Activated naive CD8-positive, alpha-beta T cell treated with anti-CD3 and anti-CD28 coated beads, Interleukin-2, amount 10 ng/mL, durations not matched to agents 7 days and 5 days (primary cell): ENCODE measurements at places on chromosomes 3 and 15. TPM values are rescaled to one million over a fixed set of nuclear protein-coding genes. Genes with fewer than 3 reads are reported as not detected.

GRCh38 chr3:16498130-16498890 is 15.2 kb downstream of the RFTN1 start:
- no peaks in the 10 kb centered on the region for H3K27me3 ChIP-seq
- peaks cover 46% of the 10 kb centered on the region for H3K36me3 ChIP-seq
- H3K27ac ChIP-seq = peak overlapping the region; percentile 65
- DNase-seq = no peak
- H3K4me3 ChIP-seq = peak overlapping the region; percentile 4

DNA sequence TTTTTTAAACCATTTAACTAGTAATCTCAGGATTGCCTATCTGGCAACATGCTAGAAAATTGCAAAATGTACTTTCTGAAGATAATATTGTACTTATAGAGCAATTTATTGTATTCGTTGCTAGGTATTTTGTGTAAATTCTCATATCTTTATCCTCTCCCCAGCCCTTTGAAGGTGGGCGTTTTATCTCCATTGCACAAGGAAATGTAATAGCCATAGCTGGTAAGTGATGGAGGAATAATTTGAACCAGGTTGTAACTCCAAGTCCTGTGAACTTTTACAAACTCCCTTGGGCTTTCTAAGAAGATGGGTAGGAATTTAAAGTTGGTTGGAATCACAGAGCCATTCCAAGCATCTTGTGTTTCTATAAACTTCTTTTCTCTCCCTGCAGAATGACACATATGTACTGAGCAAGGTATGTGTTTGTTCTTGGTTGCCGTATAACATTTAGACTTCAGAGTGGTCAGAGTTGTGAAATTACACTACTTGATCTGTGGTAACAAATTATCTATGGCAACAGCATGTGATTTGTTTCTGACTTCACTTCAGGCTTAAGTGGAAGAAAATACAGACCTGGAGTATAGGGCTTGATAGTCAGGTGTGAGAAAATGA is 170.9 kb downstream of the AKAP13 start:
- peaks cover 20% of the 10 kb centered on the region for H3K4me1 ChIP-seq
- no peaks in the 10 kb centered on the region for H3K27me3 ChIP-seq
- H3K27ac ChIP-seq = no peak overlapping the region
- H3K36me3 ChIP-seq = peaks cover 7% of the 10 kb centered on the region

DNA sequence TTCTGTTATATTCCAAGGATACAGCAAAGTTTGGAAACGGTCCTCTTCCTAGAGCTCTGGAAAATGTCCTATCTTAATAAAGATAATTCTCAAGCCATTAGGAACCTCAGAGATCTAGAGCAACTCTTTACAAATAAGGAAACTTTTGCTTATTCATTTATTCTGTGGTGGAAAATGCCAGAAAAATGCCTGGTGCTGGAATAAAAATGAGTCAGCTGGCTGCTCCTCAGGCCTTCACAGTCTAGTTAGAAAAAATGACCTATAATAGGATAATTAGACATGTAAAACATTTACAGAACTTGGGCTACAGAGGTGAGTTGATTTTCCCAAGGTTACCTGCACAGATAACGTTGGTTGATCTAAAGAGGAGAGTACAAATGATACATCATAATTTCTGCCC is 372.5 kb downstream of the NLGN1 start:
- H3K27me3 ChIP-seq = no peaks in the 10 kb centered on the region
- no peak overlapping the region for H3K4me3 ChIP-seq
- no peak overlapping the region for H3K27ac ChIP-seq
- DNase-seq = no peak
- H3K36me3 ChIP-seq = no peaks in the 10 kb centered on the region
- H3K4me1 ChIP-seq = no peaks in the 10 kb centered on the region

- no peak overlapping the region for H3K27ac ChIP-seq
- no peaks in the 10 kb centered on the region for H3K36me3 ChIP-seq
- peaks cover 2% of the 10 kb centered on the region for H3K4me1 ChIP-seq
- H3K27me3 ChIP-seq = peaks cover 22% of the 10 kb centered on the region
- no peak for DNase-seq
Observed at GRCh38 chr15:69973102-69973714, 124.5 kb downstream of the TLE3 start.

- no peaks in the 10 kb centered on the region for H3K27me3 ChIP-seq
- H3K4me1 ChIP-seq = peaks cover 71% of the 10 kb centered on the region
- no peak for DNase-seq
- peaks cover 38% of the 10 kb centered on the region for H3K36me3 ChIP-seq
- peak overlapping the region; percentile 84 for H3K27ac ChIP-seq
- peak overlapping the region; percentile 93 for H3K4me3 ChIP-seq
Observed at GRCh38 chr3:69092030-69092516, 7.3 kb downstream of the ARL6IP5 start.

DNA sequence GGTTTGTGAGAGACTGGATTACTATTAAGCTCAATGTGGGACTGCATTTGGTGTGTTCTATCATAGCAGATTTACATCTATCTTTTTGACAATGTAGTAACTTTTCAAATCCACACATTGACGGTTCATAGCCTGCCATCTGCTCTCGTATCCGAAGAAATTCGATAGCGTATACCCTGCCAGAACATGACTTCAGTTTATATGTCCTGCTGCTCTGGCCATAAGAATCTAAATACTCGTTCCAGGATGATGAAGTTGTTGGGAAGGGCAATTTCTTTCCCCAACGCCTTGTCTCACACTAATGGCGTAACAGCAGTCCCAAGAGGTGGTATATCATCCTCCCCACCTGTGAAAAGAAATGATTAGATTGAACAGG is 180.0 kb downstream of the LSAMP start:
- no peak for DNase-seq
- no peaks in the 10 kb centered on the region for H3K27me3 ChIP-seq
- H3K4me3 ChIP-seq = no peak overlapping the region
- H3K27ac ChIP-seq = no peak overlapping the region
- H3K36me3 ChIP-seq = no peaks in the 10 kb centered on the region

The RAB11A gene
- 141 TPM for total RNA-seq

The ALDH1A2 gene
- total RNA-seq = 0.86 TPM

The CYP11A1 gene
- not detected for total RNA-seq
